ENCODE measurements at places on chromosomes 4 and X.

GRCh38 chr4:159395693-159396092 is 292.8 kb downstream of the RAPGEF2 start:
- no peak for DNase-seq

DNA sequence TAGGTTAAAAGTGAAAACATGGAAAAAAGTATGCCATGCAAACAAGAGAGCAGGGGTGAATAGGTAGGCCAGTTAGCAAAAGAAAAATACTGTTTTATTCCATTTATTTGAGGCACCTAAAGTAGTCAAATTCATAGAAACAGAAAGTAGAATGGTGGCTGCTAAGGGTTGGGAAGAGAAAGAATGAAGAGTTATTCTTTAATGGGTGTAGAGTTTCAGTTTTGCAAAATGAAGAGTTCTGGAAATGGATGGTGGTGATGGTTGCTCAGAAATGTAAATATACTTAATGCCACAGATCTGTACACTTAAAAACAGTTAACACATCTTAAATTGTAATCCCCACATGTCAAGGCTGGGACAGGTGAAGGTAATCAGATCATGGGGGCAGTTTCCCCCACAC is 29.7 kb downstream of the PARM1 start:
- DNase-seq: no peak

GRCh38 chrX:53831662-53832635 is 145.4 kb upstream of the HUWE1 start:
- peak; percentile 67 for DNase-seq

- DNase-seq: no peak
Measured at GRCh38 chr4:75671802-75672421, 1.3 kb downstream of the G3BP2 start.

- no peak for DNase-seq
Measured at GRCh38 chrX:1601768-1602085, 10.3 kb downstream of the AKAP17A start.

GRCh38 chr4:55635282-55635681 is 816 bp downstream of the NMU start:
- no peak for DNase-seq

All from activated CD4-positive, alpha-beta T cell treated with anti-CD3 and anti-CD28 coated beads, Interleukin-2, Interleukin-4, amounts not matched to agents 100 ng/mL and 50 ng/mL, durations not matched to agents 16 hours and 8 hours (primary cell).